ENCODE measurements at places on chromosomes 13 and 19. TPM values are rescaled to one million over a fixed set of nuclear protein-coding genes. Genes with fewer than 3 reads are reported as not detected.
A peak's percentile ranks its signal among the peaks of the same experiment; 100 is the strongest.

DNA sequence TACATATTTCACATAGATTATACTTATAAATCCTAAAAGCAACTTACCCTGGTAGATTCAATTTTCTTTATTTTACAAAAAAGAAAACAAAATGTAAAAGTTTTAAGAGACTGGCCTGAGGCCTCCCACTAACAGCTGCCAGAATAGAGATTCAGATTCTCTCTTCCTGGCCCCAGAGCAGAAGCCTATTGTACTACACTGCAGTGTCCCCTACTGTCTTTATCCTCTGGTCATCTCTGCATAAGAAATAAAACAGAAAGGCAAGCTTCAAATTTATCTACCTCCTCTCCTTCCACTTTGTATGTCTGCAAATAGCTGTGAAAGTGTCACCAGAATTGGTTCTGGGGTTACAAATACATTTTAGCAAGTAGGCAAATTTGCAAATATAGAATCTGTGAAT lies 1004.1 kb upstream of the PCDH9 start:
- no peak for DNase-seq
- no peaks in the 10 kb centered on the region for H3K36me3 ChIP-seq
- H3K27ac ChIP-seq, result no peak overlapping the region
- no peaks in the 10 kb centered on the region for H3K4me1 ChIP-seq
- H3K27me3 ChIP-seq, result no peaks in the 10 kb centered on the region

DNA sequence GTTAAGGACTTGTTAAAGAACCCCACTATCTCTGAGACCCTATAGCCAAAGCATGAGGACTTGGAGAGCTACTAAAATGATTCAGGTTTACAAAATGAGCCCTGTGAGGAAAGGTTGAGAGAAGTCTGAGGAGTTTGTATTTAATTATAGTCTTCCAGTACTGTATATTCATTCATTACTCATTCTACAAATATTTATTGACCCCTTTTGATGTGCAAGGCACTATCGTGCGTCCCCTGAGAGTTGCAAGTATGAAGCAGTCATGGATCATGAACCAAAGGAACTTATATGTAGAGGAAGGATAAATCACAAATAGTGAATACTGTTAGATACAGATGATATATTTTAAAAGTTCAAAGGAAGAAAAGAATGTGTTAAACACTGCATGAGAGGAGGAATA lies 84.4 kb downstream of the DNAJC15 start:
- H3K4me1 ChIP-seq, result no peaks in the 10 kb centered on the region
- no peak for DNase-seq
- H3K27me3 ChIP-seq, result no peaks in the 10 kb centered on the region
- no peak overlapping the region for H3K27ac ChIP-seq
- H3K4me3 ChIP-seq, result no peak overlapping the region
- peaks cover 8% of the 10 kb centered on the region for H3K36me3 ChIP-seq

- no peaks in the 10 kb centered on the region for H3K4me1 ChIP-seq
- no peak overlapping the region for H3K27ac ChIP-seq
- no peaks in the 10 kb centered on the region for H3K36me3 ChIP-seq
- no peak overlapping the region for H3K4me3 ChIP-seq
Observed at GRCh38 chr13:98299235-98299965, 122.3 kb upstream of the RNF113B start.

DNA sequence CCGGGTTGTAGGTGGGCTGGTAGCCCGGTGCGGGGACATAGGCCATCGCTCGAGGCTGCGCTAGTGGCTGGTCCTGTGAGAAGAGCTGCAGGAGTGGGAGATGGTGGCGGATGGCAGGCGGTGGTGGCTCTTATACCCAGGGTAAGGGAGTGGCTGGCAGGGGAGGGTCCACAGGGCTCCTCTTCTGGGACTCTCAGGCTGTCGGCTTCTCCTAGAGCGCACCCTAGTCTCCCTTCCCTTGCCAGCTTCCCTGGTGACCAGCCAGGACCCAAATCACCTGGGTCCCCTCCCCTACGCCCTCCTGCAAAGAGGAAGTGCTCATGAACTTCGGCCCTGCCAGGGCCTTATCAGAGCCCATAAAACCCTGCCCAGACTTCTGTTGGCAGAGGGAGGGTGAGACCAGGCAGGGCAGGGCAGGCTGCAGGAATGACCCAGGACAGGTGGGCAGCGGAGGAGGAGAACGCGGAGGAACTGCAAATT lies at the start of gene LGALS4:
LGALS4 (minus strand) TSS at position 105 of the 480 bp plus-strand sequence; CDS start at position 46, 59 bp downstream.
- no peak within 1 kb of the TSS for H3K27ac ChIP-seq
- no peaks in the 10 kb centered on the region for H3K4me1 ChIP-seq
- peaks cover 22% of the 10 kb centered on the region for H3K36me3 ChIP-seq

GRCh38 chr19:18999016-18999758 lies 34.1 kb downstream of the SUGP2 start:
- H3K27ac ChIP-seq, result peak overlapping the region; percentile 36
- H3K4me1 ChIP-seq, result peaks cover 19% of the 10 kb centered on the region
- H3K27me3 ChIP-seq, result no peaks in the 10 kb centered on the region
- no peak for DNase-seq
- H3K4me3 ChIP-seq, result no peak overlapping the region

DNA sequence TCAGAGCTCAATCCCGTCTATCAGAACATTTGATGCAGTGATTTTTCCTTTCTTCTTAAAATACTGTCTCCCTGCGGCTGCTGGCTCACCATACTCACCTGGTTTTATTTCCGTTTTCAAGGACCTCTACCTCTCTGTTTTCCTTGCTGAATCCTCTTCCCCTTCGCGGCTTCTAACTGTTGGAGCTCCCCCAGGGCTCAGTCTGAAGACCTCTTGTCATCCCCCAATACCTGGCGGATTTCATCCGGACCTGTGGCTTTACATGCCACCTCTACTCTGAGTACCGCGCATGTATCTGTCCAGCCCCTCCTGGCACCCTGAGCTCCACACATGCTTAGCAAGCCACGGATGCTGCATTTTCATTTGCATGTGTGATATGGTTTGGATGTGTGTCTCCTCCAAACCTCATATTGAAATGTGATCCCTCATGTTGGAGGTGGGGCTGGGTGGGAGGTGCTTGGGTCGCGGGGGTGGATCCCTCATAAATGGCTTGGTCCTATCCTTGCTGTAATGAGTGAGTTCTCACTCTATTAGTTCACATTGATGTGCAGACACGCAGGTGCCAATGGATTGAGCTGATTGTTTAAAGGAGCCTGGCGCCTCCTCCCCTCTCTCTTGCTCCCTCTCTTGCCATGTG lies 106.2 kb upstream of the LSM14A start:
- no peak overlapping the region for H3K4me3 ChIP-seq
- H3K36me3 ChIP-seq, result no peaks in the 10 kb centered on the region
- no peaks in the 10 kb centered on the region for H3K4me1 ChIP-seq
- no peak for DNase-seq
- no peak overlapping the region for H3K27ac ChIP-seq

DNA sequence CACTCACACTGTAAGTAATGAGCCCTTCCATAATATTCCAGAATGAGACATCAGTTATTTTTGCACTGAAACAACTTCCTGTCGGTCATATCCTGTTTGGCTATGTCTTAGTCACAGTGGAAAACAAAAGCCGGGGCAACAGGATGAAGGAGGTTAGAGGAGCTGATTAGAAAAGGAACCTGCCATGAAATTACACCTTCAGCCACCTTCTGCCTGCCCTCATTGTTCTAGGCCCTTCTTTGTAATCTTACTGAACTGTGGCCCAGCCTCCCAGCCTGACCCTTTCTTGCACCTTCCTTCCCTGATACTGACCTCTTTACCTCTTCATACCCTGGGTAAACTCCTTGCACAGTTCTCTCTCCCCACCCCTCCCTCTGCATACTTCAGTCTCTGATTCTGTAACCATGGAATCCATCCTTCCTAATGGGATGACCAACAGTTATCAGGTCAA lies 67.3 kb downstream of the DOCK9 start:
- peak overlapping the region; percentile 9 for H3K4me3 ChIP-seq
- DNase-seq, result peak; percentile 59
- peak overlapping the region; percentile 95 for H3K27ac ChIP-seq
- peaks cover 46% of the 10 kb centered on the region for H3K4me1 ChIP-seq
- H3K36me3 ChIP-seq, result peaks cover 51% of the 10 kb centered on the region

DNA sequence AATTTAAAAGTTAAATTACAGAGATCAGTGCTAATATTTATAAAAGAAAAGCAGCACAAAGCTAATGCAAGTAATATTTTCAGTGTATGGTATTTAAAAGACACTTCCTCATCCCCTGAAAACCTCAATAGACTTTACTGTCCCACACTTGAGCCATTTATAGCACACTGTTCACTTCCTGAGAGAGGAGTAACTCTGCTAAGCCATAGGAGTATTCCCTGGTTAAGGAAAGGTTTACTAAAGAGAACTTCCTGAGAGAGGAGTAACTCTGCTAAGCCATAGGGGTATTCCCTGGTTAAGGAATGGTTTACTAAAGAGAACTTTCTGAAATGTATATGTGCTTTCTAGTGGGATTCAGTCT lies 159.4 kb downstream of the NHLRC3 start:
- DNase-seq, result no peak
- H3K36me3 ChIP-seq, result no peaks in the 10 kb centered on the region
- H3K27ac ChIP-seq, result no peak overlapping the region
- H3K27me3 ChIP-seq, result peaks cover 10% of the 10 kb centered on the region
- no peak overlapping the region for H3K4me3 ChIP-seq
- peaks cover 11% of the 10 kb centered on the region for H3K4me1 ChIP-seq

- DNase-seq, result no peak
- H3K4me3 ChIP-seq, result no peak overlapping the region
- peaks cover 8% of the 10 kb centered on the region for H3K36me3 ChIP-seq
- H3K4me1 ChIP-seq, result no peaks in the 10 kb centered on the region
Observed at GRCh38 chr13:45226024-45226423, 25.2 kb upstream of the KCTD4 start.

DNA sequence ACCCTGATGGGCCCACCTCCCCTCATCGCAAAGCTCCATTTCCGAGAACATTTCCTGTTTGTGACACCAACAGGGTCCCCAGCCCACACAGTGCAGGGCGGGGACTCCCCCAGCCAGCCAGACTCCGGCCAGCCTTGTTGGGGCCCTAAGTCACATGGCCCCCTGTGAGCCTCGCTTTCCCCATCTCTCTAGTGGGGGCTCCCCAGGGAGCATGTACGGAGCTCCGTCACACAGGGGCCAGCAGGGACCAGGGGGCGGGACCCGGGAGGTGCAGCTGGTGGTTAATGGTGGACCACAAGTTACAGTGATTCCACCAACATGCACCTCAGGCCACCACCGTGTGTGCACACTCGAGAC lies 1.7 kb downstream of the TBXA2R start:
- peaks cover 8% of the 10 kb centered on the region for H3K27me3 ChIP-seq
- no peak for DNase-seq
- H3K4me1 ChIP-seq, result peaks cover 5% of the 10 kb centered on the region
- H3K36me3 ChIP-seq, result no peaks in the 10 kb centered on the region

- H3K4me1 ChIP-seq, result peaks cover 34% of the 10 kb centered on the region
- peak; percentile 50 for DNase-seq
- H3K4me3 ChIP-seq, result peak within 1 kb of the TSS; percentile 58
- H3K36me3 ChIP-seq, result no peaks in the 10 kb centered on the region
- H3K27me3 ChIP-seq, result peaks cover 15% of the 10 kb centered on the region
Observed at GRCh38 chr19:6501740-6502648, at the start of gene TUBB4A. TSS of gene TUBB4A (minus strand) at chr19:6502309. CDS start at chr19:6502212, 97 bp downstream.

DNA sequence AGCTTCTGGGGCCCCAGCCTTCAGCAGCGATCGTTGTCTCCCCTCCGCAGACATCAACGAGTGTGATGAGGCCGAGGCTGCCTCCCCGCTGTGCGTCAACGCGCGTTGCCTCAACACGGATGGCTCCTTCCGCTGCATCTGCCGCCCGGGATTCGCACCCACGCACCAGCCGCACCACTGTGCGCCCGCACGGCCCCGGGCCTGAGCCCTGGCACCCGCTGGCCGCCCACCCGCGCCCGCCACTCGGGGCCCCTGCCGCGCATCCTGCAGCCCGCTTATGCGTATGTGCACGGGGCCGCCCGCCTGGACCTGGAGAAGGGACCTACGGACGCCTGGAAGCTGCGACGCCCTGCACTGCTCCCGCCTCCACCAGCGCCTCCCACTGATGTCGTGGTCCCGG lies 28.2 kb downstream of the LTBP4 start:
- DNase-seq, result no peak
- peaks cover 12% of the 10 kb centered on the region for H3K4me1 ChIP-seq
- H3K36me3 ChIP-seq, result peaks cover 17% of the 10 kb centered on the region
- no peak overlapping the region for H3K27ac ChIP-seq
- H3K27me3 ChIP-seq, result peaks cover under 1% of the 10 kb centered on the region
- H3K4me3 ChIP-seq, result no peak overlapping the region

- H3K36me3 ChIP-seq, result no peaks in the 10 kb centered on the region
- no peak overlapping the region for H3K4me3 ChIP-seq
- no peaks in the 10 kb centered on the region for H3K4me1 ChIP-seq
- no peaks in the 10 kb centered on the region for H3K27me3 ChIP-seq
- no peak overlapping the region for H3K27ac ChIP-seq
Observed at GRCh38 chr13:20610006-20610405, 43.0 kb downstream of the IFT88 start.

DNA sequence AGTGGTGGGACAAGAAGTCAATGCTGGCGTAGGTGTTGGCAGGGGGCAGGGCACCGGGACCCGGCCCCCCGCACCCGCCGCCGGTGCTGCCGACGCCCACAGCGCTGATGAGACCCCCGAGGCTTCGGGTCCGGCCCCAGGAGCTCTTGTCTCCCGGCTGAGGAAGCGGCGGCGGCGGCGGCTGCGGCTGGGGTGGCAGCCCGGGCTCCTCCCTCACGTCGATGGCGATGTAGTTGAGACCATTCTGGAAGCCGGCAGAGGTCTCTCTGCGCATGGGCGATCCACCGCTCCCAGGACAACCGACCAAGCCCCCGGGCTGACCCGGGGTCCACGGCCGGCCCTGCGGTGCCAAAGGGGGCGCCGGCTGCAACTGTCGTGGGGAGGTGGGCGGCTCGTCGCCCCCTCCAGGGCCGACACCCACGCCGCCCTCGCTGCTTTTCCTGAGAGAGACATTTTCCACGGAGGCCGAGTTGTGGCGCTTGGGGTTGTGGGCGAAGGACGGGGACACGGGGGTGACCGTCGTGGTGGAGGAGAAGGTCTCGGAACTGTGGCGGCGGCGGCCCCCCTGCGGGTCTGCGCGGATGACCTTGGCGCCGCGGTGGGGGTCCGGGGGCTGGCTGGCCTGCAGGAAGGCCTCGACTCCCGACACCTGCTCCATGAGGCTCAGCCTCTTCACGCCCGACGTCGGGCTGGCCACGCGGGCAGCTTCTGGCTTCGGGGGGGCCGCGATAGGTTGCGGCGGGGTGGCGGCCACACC lies 4.1 kb downstream of the IRS2 start:
- H3K27ac ChIP-seq, result no peak overlapping the region
- H3K4me1 ChIP-seq, result peaks cover 41% of the 10 kb centered on the region
- no peaks in the 10 kb centered on the region for H3K27me3 ChIP-seq
- peaks cover 17% of the 10 kb centered on the region for H3K36me3 ChIP-seq

DNA sequence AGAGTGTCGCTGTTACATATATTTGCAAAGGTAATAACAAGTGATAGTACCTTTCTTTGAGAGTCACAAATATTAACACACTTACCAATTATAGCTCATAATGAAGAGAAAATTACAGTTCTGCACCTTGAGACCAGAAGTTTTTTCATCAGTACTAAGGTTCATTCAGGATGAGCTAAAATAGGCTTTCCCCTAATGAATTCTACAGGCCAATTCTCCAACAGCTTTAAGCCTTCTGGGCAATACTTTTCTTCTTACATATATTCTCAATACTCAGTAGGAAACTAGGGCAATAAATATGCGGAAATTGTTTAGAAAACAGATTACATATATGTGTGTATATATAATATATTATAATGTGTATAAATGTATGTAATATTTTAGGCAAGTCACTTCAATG lies 2672.8 kb upstream of the PCDH20 start:
- no peak overlapping the region for H3K27ac ChIP-seq
- no peaks in the 10 kb centered on the region for H3K36me3 ChIP-seq
- H3K27me3 ChIP-seq, result no peaks in the 10 kb centered on the region
- H3K4me3 ChIP-seq, result no peak overlapping the region
- DNase-seq, result no peak
- H3K4me1 ChIP-seq, result no peaks in the 10 kb centered on the region

Gene FFAR1
- not detected for total RNA-seq

Gene SLC15A1
- total RNA-seq, result not detected

Gene ZNF726
- total RNA-seq, result 9.7 TPM

Gene PRMT1
- 108 TPM for total RNA-seq

Gene MEF2B
- 5.4 TPM for total RNA-seq

Gene ZNF708
- total RNA-seq, result 14.8 TPM

Gene SGCG
- not detected for total RNA-seq

Gene PHLDB3
- 15.2 TPM for total RNA-seq

Measured in activated CD4-positive, alpha-beta memory T cell treated with anti-CD3 and anti-CD28 coated beads, Interleukin-2, amount 10 ng/mL, durations not matched to agents 7 days and 5 days (primary cell).